ENCODE measurements at places on chromosomes 6 and 20.

DNA sequence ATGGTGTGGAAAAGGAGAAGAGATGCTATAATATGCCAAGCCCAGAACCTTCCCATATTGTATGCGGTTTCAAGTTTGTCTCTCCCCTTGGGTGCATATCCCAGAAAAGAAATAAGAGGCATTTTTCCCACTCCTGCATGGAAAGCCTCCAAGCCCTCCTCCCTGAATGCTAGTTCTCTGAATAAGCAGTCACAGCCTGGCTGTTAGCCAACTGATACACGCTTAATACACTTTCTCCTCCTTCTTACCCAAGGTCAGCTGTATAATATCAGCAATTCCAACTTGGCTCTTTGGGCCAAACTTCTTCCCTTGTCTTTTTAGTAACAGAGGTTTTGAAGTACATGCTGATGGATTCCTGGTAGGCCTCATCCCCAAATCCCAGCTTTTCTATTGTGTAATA is 440.1 kb downstream of the EPHA7 start:
- DNase-seq = peak; percentile 13

DNA sequence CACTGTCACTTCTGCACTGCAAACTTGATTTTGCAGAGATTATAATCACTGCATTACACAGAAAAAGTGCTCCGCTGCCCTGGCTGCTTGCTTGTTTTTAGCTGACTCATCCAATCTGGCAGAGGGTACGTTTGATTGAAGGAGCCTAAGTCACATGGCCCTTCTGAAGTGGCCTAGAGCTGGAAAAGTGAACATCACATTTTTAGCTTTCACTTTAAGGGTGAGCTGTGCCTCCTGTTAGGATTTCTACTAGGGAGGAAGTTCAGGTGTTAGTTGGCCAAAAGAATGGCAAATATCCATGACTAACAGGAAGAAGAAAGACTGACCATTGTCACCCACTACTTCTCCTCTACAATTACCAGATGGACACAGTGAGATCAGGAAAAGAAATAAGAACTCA is 889.1 kb upstream of the MAP3K7 start:
- peak; percentile 97 for DNase-seq

DNA sequence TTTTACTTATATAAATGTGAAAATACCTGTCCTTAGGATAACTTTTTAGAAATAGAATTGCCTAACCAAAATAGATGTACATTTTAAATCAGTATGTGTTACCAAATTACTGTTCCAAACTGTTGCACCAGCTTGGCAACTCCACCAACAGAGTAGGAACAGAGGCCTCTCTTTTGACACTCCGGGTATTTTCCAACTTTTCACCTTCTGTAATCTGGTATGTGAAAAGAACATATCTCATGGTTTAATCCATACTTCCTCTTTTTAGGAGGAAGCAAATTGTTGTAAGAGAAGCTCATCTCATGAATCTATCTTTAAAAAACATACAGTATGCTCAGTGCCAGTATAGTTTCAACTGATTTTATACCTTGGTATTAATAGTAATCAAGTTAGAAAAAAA is 24.9 kb downstream of the RNF144B start:
- DNase-seq = no peak

DNA sequence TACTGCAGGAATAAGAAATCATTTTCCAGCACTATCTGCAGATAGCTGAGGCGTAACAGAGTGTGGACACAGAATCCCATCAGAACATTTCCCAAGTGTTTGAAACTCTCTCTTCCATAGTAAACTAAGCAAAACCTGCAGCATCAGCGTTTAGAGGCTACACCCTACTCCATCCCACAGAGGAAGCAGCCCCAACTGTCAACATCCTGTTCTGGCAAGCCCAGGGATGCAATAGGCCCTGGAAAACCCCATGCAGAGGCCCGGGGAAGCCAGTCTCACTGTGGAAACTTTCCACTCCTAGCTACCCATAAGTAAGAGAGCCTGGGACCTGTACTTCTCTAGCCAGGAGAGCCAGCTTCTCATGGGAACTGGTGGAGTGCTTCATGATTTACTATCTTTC is 129.4 kb downstream of the LY86 start:
- DNase-seq = no peak

- no peak for DNase-seq
Measured at GRCh38 chr6:34865107-34865506, 22.7 kb downstream of the TAF11 start.
